ENCODE measurements at places on chromosomes 6 and 20. TPM values are rescaled to one million over a fixed set of nuclear protein-coding genes. Genes with fewer than 3 reads are reported as not detected.

HLA-DOB gene
- total RNA-seq: 0.05 TPM

SLC17A1 gene
- not detected for total RNA-seq

CCDC170 gene
- total RNA-seq: 0.06 TPM

RSPH9 gene
- total RNA-seq: 0.16 TPM

VGLL2 gene
- not detected for total RNA-seq

RIPOR2 gene
- 0.73 TPM for total RNA-seq

BPIFB4 gene
- total RNA-seq: not detected

ENPP5 gene
- not detected for total RNA-seq

MATN4 gene
- 0.12 TPM for total RNA-seq

IPCEF1 gene
- 0.07 TPM for total RNA-seq

SMLR1 gene
- total RNA-seq: not detected

TPX2 gene
- 97.3 TPM for total RNA-seq

CSE1L gene
- total RNA-seq: 95.3 TPM

LY6G6C gene
- total RNA-seq: 0.09 TPM

KCNQ2 gene
- 0.37 TPM for total RNA-seq

BACH2 gene
- total RNA-seq: 1.2 TPM

GNMT gene
- total RNA-seq: 0.09 TPM

SLC16A10 gene
- 0.78 TPM for total RNA-seq

SCUBE3 gene
- total RNA-seq: 0.05 TPM

TBP gene
- 17.4 TPM for total RNA-seq

MROH8 gene
- 1.1 TPM for total RNA-seq

FHL5 gene
- total RNA-seq: not detected

MYMX gene
- not detected for total RNA-seq

BTNL2 gene
- total RNA-seq: not detected

TCF21 gene
- total RNA-seq: 0.06 TPM

ADGRG6 gene
- total RNA-seq: 47.7 TPM

ERVFRD-1 gene
- total RNA-seq: not detected

GINS1 gene
- total RNA-seq: 33.5 TPM

All from A549 treated with AZD2906 at 1 μM for 4 hours (cell line).